Body of pancreas (tissue), 4 donors: ENCODE measurements at places on chromosomes 5 and 9.

DNA sequence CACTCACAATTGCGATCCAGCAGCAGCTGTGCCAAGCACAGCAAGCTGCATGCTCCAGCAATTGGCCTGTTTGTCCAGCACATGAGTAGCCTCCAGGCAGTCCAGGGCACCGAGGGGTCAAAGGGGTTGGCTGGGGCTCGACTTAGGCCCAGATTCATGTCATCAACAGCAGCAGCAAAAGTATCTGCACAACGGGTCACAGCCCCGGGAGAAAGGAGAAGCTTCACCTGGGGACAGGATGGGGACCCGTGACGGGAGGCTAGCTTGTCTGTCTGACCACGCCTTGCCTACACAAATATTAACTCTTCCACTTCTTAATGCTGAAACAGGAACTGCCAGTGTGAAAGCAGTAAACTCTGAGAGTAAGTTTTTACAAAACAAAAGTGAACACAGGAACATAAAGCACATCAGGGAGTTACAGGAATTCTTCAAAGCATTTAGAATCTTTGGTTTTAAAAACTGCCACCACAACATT, 191.2 kb downstream of the PIK3R1 start:
- no peak for DNase-seq

DNA sequence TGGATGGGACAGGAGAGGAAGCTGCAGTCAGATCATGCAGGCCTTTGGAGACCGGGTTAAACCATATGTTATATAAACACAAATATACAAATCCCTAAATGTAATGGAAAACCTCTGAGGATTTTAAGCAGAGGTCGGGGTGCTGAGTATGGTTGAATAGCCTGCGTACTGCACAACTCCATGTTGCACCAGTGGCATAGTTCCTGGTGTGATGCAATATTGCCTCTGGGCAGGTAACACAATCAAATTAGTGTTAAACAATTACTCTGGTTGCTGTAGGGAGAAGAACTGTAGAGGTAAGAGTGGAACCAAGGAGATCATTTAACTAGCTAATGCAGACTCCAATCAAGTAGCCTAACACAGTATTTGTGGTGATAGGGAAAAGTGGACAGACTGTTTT, 21.3 kb upstream of the RNF145 start:
- DNase-seq, result no peak

- no peak for DNase-seq
Observed at GRCh38 chr5:123028222-123028621, 8.3 kb downstream of the PPIC start.

DNA sequence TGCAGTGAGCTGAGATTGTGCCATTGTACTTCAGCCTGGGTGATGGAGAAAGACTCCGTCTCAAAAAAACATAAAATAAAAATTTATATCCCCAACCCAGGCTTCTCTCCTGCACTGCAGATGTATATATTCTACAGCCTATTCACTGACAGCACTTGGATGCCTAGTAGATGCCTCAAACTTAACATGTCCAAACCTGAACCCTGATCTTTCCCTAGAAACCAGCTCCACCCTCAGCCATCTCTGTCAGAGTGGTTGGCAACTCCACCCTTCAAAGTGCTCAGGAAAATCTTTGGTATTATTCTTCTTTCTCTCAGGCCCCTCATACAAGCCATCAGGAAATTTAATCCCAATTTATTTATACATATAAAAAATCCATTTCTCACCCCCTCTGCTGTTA, 36.9 kb upstream of the TXN start:
- DNase-seq, result no peak
